Activated CD8-positive, alpha-beta T cell treated with anti-CD3 and anti-CD28 coated beads for 36 hours (primary cell): ENCODE measurements at places on chromosomes 2 and 18.
A peak's percentile ranks its signal among the peaks of the same experiment; 100 is the strongest.

GRCh38 chr2:169839954-169840746 is 12.9 kb downstream of the UBR3 start:
- H3K4me3 ChIP-seq, result no peak overlapping the region
- peaks cover 15% of the 10 kb centered on the region for H3K36me3 ChIP-seq
- no peak for DNase-seq
- H3K4me1 ChIP-seq, result peaks cover 35% of the 10 kb centered on the region
- no peaks in the 10 kb centered on the region for H3K27me3 ChIP-seq
- H3K27ac ChIP-seq, result no peak overlapping the region

DNA sequence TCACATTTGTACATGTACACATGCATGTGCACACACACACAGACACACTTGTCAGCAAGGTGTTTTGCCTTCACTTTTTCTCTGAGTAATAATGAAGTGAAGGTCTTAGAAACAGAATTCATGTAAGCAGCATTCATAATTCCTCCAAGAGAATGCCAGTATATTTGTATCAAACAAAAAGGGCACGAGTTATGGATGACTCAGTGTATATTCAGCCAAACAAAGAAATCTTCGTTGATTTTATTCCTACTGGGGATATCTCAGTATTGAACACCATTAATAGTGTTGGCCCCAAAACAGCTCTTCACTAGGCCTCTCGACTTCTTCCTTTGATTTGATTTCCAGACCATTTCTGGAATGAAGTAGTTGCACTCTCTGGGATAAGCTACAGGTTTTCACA is 125.3 kb downstream of the PIK3C3 start:
- no peaks in the 10 kb centered on the region for H3K27me3 ChIP-seq
- DNase-seq, result no peak
- peaks cover 48% of the 10 kb centered on the region for H3K36me3 ChIP-seq

DNA sequence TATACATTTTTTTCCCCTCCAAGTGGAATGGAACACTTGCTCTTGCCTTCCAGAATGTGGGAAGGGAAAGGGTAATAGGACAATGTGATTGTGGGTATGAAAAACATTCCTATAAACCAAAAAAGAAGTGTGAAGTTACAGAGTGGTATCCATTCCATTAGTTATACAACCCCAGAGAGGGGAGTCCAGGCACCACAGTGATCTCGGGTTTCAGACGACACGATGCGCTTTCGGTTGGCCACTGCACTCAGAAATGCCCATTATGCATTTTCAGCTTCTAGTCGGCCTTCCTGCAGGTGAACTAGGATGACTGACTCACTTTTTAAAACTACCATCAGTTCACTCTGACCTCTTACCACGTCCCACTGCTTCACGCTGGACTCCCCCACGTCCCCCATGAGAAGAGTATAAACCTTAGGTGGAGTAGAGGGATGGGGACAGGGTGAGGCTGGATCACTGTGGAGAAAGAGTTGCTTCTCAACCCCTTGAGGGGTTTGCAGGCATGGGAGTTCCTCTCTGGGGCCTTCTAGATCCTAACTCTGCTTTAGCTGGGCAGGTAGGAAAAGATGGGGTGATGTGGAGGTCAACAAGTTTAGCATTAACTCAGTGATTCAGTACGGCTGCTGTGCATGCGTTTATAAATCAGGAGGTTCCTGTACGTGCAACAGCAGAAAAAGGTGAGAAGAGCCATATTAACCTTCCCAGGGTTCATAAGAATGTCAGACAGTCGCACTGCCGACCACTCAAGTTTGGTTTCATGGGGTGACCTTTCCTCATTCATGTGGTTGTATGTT is 50.5 kb downstream of the ZNF532 start:
- peaks cover 10% of the 10 kb centered on the region for H3K27me3 ChIP-seq
- no peak overlapping the region for H3K4me3 ChIP-seq
- DNase-seq, result no peak
- H3K27ac ChIP-seq, result no peak overlapping the region
- no peaks in the 10 kb centered on the region for H3K4me1 ChIP-seq
- no peaks in the 10 kb centered on the region for H3K36me3 ChIP-seq

GRCh38 chr2:158681816-158682215 is 113.3 kb upstream of the DAPL1 start:
- no peak overlapping the region for H3K27ac ChIP-seq
- no peak overlapping the region for H3K4me3 ChIP-seq
- H3K4me1 ChIP-seq, result no peaks in the 10 kb centered on the region
- no peaks in the 10 kb centered on the region for H3K27me3 ChIP-seq
- H3K36me3 ChIP-seq, result peaks cover 8% of the 10 kb centered on the region
- no peak for DNase-seq

DNA sequence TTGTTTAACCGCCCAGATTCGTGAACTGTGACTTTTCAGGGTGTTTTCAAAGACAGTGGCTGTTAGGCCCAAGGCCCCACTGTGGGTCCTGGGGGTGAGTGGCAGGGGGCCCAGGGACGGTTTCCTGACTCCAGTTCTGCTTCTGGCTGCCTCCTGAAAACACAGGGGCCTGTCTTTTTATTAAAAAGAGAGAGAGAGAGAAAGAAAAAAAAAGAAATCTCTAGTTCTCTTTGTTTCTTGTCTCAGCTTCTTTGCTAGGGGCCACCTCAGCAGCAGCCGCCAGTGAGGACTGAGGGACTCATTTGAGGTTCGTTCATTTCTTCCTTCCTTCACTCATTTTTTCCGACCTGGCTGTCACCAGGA is 15.4 kb upstream of the E2F6 start:
- H3K27me3 ChIP-seq, result peaks cover 39% of the 10 kb centered on the region
- peaks cover 8% of the 10 kb centered on the region for H3K4me1 ChIP-seq
- H3K36me3 ChIP-seq, result no peaks in the 10 kb centered on the region
- H3K4me3 ChIP-seq, result no peak overlapping the region
- H3K27ac ChIP-seq, result no peak overlapping the region

DNA sequence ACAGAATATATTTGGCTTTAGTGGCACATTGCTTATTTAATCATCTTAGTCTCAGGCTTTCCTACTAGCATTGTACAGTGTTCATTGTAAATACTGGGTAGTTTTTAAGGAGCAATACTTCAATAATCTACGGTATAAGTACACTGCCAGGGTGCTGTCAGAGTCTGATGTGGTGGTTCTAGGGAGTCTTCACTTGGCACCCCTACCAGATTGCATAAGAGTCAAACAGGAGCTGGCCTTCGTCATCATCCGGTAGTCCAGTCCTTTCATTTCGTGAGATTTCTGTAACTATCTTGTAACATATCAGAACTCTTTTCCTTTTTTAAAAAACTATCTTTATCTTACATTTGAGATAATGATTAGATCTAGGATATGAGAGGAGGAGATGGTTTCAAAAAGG is 91.1 kb downstream of the ZNF532 start:
- H3K36me3 ChIP-seq, result no peaks in the 10 kb centered on the region
- no peak overlapping the region for H3K4me3 ChIP-seq
- no peaks in the 10 kb centered on the region for H3K4me1 ChIP-seq
- no peak overlapping the region for H3K27ac ChIP-seq

GRCh38 chr2:216742411-216742810 is 47.1 kb upstream of the IGFBP5 start:
- no peak for DNase-seq
- no peaks in the 10 kb centered on the region for H3K4me1 ChIP-seq
- peaks cover 3% of the 10 kb centered on the region for H3K27me3 ChIP-seq
- H3K36me3 ChIP-seq, result no peaks in the 10 kb centered on the region
- H3K4me3 ChIP-seq, result no peak overlapping the region

DNA sequence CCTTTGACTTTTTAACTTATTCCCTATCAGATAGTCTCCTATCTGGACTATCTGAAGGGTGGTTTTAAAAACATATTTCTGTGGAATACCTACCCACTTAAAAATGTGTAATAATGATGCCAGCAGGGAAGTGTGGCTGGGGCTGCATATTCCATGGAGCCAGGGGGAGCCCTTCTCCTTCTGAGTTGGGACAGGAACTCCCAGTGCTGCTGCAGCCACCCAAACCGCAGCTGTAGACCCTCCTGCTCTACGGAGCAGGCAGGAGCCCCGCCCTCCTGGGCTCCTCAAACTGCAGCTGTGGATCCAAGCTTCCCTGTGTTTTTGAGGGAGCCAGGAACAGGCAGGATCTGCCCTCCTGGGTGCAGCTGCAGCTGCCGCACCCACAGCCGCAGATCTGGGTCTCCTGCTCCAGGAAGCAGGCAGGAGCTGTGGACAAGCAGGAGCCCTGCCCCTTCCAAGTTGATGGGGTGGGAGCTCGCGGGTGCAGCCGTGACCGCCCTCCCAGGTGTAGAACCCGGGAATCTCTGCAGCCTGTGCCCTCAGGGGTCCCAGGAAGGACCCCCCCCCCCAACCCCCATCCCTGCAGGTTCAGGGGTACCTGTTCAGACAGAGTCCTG is 57.8 kb downstream of the PDK1 start:
- H3K36me3 ChIP-seq, result peaks cover 21% of the 10 kb centered on the region
- no peak overlapping the region for H3K27ac ChIP-seq
- H3K4me1 ChIP-seq, result peaks cover 3% of the 10 kb centered on the region
- H3K27me3 ChIP-seq, result no peaks in the 10 kb centered on the region
- no peak overlapping the region for H3K4me3 ChIP-seq
- DNase-seq, result no peak

DNA sequence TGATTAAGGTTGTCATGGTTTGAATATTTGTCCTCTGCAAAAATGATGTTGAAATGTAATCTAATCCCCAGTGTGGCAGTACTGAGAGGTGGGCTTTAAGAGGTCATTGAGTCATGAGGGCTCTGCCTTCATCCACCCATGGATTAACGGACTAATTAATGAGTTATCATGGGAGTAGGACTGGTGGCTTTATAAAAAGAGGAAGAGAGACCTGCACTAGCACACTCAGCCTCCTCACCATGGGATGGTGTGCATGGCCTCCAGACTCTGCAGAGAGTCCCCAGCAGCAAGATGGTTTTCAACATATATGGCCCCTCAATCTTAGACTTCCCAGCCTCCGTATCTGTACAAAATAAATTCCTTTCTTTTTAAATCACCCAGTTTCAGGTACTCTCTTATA is 41.0 kb downstream of the DTNB start:
- H3K27ac ChIP-seq, result no peak overlapping the region
- H3K4me1 ChIP-seq, result no peaks in the 10 kb centered on the region
- no peak for DNase-seq
- H3K27me3 ChIP-seq, result no peaks in the 10 kb centered on the region
- H3K4me3 ChIP-seq, result no peak overlapping the region

DNA sequence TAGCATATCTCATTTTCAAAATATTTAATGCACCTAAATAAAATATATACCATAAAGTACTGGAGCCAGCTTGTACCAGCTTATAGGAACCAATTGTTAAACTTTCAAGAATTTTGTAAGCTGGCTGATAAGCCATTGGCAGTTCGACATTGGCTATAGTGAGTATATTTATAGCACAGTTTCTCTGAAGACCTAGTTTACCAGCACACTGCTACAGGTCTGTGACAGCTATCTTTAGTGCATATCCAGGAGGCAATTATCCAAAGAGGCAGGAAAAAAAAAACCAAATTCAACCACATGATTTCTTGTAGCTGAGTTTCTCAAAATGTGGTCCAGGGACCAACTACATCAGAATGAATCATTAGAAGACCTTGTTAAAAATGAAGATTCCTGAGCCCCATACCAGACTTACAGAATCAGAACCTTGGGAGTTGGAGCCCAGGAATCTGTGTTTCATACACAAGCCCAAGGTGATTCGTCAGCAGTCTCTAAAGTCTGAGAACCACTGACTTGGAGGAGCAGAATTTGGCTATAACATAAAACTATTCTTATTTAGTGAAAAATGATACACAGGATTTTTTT is 279.0 kb upstream of the NRP2 start:
- H3K36me3 ChIP-seq, result no peaks in the 10 kb centered on the region
- no peak overlapping the region for H3K27ac ChIP-seq
- no peak overlapping the region for H3K4me3 ChIP-seq
- DNase-seq, result no peak

GRCh38 chr2:59572227-59572626 is 981.2 kb downstream of the BCL11A start:
- H3K4me3 ChIP-seq, result no peak overlapping the region
- H3K27me3 ChIP-seq, result no peaks in the 10 kb centered on the region
- H3K4me1 ChIP-seq, result no peaks in the 10 kb centered on the region
- no peak for DNase-seq
- no peaks in the 10 kb centered on the region for H3K36me3 ChIP-seq

GRCh38 chr2:43240766-43241150 is 14.4 kb upstream of the ZFP36L2 start:
- DNase-seq, result no peak
- H3K4me3 ChIP-seq, result no peak overlapping the region
- peaks cover 3% of the 10 kb centered on the region for H3K36me3 ChIP-seq
- peaks cover 10% of the 10 kb centered on the region for H3K4me1 ChIP-seq
- no peaks in the 10 kb centered on the region for H3K27me3 ChIP-seq

GRCh38 chr2:113176696-113177355 is 3.1 kb downstream of the PSD4 start:
- no peaks in the 10 kb centered on the region for H3K27me3 ChIP-seq
- peak overlapping the region; percentile 81 for H3K27ac ChIP-seq
- H3K4me3 ChIP-seq, result peak overlapping the region; percentile 84
- DNase-seq, result no peak
- peaks cover 92% of the 10 kb centered on the region for H3K36me3 ChIP-seq
- peaks cover 78% of the 10 kb centered on the region for H3K4me1 ChIP-seq

DNA sequence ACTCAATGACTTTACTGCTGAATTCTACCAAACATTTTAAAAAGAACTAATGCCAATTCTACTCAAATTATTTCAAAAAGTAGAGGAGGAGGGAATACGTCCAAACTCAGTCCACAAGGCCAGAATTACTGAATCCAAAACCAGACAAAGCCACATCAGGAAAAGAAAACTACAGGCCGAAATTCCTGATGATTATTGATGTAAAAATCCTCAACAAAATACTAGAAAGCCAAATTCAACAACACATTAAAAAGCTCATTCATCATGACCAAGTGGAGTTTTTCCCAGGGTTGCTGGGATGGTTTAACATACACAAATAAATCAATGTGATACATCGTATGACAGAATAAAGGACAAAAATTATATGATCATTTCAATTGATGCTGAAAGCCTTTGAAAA is 103.9 kb upstream of the UBE2E3 start:
- no peak overlapping the region for H3K27ac ChIP-seq
- no peak for DNase-seq
- no peaks in the 10 kb centered on the region for H3K4me1 ChIP-seq
- no peaks in the 10 kb centered on the region for H3K36me3 ChIP-seq
- no peak overlapping the region for H3K4me3 ChIP-seq

- no peak for DNase-seq
- no peak overlapping the region for H3K4me3 ChIP-seq
- H3K27ac ChIP-seq, result no peak overlapping the region
- H3K27me3 ChIP-seq, result no peaks in the 10 kb centered on the region
Measured at GRCh38 chr18:34631093-34631966, 78.8 kb upstream of the DTNA start.
